ENCODE measurements at places on chromosomes 13 and 19. TPM values are rescaled to one million over a fixed set of nuclear protein-coding genes. Genes with fewer than 3 reads are reported as not detected.
A peak's percentile ranks its signal among the peaks of the same experiment; 100 is the strongest.

The ONECUT3 gene
- total RNA-seq: not detected

The FBXW9 gene
- total RNA-seq: 8.4 TPM

The LACC1 gene
- 9.3 TPM for total RNA-seq

The PROZ gene
- total RNA-seq: not detected

The KLF1 gene
- total RNA-seq: not detected

The F10 gene
- 0.13 TPM for total RNA-seq

The KCNRG gene
- 4.7 TPM for total RNA-seq

DNA sequence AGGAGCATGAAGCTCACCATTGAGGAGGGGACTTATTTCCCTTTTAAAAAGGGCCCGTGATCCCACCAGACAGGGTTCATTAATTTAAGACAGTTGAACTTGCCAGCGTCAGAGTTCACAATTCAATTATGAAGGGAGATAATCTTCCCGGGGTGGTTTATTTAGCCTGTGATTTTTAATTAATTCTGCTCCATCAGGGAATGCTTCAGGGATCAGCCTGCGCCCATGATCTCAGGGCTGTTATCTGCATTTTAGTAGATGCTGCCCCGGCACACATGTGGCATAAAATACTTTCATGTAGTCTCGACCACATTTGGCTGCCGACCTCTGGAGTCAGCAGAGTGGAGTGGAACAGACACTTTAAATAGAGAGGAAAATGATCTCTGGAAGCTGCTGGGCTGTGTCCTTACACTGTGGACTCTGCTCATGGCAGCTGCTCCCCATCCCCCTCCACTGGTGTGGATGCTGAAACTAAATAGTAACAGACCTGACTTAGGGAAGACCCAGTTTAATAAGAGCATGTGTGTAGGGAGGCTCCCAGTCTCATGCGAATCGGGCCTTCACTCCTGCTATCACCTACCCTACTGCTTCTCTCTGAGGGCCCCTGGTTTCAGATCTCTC, 256.9 kb downstream of the TEX29 start:
- no peak for DNase-seq

- DNase-seq: no peak
Measured at GRCh38 chr13:74204602-74205312, 70.6 kb upstream of the KLF12 start.

DNA sequence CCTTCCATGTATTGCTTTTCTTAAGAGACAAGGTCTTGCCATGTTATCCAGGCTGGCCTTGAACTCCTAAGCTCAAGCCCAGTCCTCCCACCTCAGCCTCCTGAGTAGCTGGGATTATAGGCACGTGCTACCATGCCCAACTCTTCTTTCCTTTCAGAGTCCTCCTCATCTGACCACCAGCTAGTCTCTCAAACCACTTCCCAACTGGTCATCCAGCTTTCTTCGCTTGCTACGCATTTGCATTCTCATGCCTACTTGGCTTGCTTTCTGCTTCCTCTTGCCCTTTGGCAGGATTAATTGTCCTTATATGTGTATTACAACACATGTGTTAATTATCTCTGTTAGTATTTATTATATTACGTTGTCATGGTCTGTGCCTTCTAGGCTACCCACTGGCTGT, 6.3 kb downstream of the GPR18 start:
- no peak for DNase-seq

GRCh38 chr13:51557438-51557837, 26.8 kb upstream of the WDFY2 start:
- DNase-seq: no peak

DNA sequence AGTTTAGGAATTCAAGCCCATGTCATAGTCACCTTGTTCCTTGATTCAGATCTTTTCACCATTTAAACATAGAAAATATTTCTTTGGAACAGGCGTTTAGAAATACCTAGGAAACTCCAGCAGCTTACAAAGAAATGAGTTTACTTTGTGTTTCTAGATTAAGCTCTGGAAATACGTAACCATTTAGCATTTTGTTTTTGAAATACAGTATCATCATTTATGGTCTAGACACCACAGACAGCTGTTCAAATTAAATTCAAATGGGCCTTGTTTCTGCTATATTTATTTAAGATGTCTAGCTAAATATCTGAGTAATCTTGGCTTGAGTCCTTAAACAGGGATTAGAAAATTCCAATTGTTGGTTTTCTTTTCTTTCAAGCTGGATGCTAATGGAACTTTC, 228.5 kb downstream of the NDFIP2 start:
- no peak for DNase-seq

- DNase-seq: no peak
Measured at GRCh38 chr13:28564030-28564429, 69.1 kb upstream of the FLT1 start.

DNA sequence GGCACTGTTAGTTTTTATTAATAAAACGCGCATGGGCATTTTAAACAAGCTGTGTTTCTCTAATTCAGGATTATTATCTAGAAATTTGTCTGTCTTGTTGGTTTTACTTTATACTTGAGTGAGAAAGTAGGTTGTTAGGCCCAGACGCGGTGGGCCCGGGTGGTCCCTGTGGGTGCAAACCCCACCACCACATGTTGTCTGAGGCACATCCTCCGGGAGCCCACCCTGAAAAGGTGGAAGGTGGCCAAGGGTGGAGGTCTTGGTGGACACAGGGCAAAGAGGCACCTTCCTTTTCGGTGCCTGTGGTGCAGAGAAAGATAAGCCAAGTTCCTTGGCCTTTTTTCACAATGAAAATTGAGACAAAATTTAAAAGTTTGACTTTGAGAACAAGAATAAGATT, 16.6 kb downstream of the ATP4B start:
- DNase-seq: no peak

- DNase-seq: no peak
Measured at GRCh38 chr19:6333439-6333838, at the start of gene ACER1. Gene ACER1, minus strand, starts transcription at chr19:6333612. Its CDS starts 61 bp downstream, at chr19:6333551.

DNA sequence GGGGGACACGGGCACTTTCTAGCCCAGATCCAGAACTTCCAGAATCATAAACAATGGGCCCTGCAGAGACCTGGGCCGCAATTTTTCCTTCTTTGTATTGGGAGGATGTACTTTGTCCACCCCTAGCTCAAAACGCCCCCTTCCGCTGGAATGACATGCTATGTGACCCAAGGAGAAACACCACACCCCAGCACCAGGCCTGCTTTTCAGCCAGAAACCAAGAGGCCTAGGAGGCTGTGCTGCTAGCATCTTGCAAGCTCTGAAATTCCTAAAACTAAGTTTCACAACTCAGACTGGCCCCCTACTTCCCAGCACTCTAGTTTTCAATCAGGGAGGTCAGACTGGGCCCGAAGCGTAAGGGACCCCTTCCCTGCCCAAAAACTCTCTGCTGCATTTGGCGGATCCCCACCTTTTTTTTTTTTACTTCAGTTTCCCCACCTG, 538 bp downstream of the LSM4 start:
- no peak for DNase-seq

DNA sequence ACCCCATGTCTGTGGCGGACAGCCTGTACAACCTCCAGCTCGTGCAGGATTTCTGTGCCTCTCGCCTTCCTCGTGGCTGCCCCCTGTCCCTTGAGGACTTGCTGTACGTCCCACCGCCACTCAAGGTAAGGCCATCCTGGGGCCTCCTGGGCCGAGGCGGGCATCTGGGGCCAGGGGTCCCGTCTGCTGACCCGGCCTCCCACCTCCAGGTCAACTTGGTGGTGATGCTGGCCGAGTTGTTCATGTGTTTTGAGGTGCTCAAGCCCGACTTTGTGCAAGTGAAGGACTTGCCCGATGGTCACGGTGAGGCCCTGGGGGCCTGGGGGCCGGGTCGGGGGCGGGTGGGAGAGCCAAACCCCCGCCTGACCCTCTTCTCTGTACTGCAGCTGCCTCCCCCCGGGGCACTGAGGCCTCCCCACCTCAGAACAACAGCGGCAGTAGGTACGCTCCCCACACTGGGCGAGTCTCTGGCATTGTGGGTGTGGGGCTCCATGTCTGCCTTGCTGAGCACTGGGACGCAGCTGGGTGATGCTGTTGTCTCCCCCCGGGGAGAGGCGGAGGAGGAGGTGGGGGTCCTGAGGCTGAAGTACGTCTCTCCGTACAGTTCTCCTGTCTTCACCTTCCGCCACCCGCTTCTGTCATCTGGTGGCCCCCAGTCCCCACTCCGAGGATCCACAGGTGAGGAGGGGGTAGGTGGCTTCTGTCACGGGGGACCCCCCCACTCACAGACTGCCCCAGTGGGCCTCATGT, 15.0 kb downstream of the CAMSAP3 start:
- DNase-seq: no peak

- DNase-seq: no peak
Measured at GRCh38 chr13:111505175-111505777, 184.8 kb downstream of the TEX29 start.

GRCh38 chr13:97215325-97215724, 6.8 kb upstream of the MBNL2 start:
- no peak for DNase-seq

GRCh38 chr19:54390942-54391577, 24.2 kb upstream of the TTYH1 start:
- peak; percentile 19 for DNase-seq

DNA sequence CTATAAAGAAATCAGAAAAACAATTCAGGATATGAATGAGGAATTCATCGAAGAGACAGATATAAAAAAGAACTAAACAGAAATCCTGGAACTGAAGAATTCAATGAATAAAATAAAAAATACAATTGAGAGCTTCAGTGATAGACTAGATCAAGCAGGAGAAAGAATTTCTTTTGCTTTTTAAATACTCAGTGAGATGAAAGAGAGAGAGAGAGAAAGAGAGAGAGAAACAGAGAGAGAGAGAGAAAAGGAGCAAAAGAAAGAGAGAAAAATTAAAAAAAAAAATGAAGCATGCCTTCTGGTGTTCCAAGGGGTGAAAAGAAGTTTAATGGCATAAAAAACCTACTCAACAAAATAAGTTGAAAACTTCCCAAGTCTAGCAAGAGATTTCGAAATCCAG, 22.0 kb upstream of the SLC7A9 start:
- DNase-seq: no peak

GRCh38 chr13:53001444-53002225, 27.0 kb upstream of the OLFM4 start:
- no peak for DNase-seq

DNA sequence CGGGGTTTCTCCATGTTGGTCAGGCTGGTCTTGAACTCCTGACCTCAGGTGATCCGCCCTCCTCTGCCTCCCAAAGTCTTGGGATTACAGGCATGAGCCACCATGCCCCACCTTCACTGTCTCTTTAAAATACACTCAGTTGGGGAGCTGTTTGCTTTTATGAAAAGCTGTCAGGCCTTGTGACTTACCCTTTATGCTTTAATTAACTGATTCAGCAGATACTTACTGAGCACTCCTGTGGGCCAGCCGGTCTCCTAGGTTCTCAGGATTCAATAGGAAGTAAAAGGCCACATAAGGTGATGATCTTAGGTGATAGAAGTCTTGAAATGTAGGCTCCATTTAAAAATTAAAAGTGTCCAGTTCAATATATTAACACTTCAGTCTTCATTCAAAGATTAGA, 7.5 kb downstream of the UBAC2 start:
- no peak for DNase-seq

DNA sequence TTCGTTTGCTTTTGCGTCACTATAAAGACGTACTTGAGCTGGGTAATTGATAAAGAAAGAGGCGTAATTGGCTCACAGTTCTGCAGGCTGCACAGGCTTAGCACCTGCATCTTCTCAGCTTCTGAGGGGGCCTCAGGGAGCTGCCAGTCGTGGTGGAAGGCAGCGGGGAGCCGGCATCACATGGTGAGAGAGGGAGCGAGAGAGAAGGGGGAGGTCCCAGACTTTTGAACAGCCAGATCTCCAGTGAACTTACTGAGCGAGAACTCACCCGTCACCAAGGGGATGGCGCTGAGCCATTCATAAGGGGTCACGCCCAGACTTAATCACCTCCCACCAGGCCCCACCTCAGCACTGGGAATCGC, 58.7 kb upstream of the F7 start:
- no peak for DNase-seq

- no peak for DNase-seq
Measured at GRCh38 chr13:110627761-110628476, 12.6 kb downstream of the NAXD start.

DNA sequence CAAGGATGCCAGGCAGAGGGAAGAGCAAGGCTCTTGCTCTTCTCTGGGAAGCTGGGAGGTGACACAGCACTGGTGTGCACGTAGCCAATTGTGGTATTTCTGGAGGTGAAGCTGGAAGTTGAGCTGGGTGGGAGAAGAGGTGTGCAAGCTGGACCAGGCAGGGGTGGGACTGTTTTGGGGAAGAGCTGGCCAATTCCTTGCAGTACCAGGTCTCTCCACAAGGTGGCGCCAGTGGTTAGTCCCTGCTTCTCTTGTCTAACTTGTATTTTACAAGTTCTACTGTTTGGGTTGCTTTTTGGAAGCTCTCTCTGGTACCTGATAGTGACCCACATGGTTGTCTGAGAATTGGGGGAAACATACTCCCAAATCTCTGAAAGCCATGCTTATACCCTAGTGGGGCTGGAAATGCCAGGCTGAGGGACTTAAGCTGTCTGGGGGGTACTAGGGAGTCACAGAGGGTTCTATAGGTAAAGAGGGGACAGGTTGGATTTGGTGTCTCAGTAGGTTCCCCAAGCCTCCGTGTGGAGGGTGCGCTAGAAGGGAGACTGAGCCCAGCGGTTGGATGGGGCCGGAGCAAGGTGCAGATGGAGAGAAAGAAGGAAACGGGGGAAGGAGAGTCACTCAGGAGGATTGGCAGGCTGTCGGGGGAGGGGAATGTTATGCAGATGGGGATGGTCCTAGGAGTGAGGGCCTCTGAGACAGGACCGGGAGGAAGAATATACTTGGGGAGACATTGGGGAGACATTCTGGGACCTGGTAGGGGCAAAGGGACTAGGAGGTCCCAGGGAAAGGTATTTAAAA, 3.0 kb downstream of the HPN start:
- DNase-seq: no peak

GRCh38 chr19:38849860-38850435, at the start of gene HNRNPL:
Gene HNRNPL, minus strand, starts transcription at chr19:38849986. Its CDS starts 20 bp downstream, at chr19:38849966.
- DNase-seq: peak; percentile 100

DNA sequence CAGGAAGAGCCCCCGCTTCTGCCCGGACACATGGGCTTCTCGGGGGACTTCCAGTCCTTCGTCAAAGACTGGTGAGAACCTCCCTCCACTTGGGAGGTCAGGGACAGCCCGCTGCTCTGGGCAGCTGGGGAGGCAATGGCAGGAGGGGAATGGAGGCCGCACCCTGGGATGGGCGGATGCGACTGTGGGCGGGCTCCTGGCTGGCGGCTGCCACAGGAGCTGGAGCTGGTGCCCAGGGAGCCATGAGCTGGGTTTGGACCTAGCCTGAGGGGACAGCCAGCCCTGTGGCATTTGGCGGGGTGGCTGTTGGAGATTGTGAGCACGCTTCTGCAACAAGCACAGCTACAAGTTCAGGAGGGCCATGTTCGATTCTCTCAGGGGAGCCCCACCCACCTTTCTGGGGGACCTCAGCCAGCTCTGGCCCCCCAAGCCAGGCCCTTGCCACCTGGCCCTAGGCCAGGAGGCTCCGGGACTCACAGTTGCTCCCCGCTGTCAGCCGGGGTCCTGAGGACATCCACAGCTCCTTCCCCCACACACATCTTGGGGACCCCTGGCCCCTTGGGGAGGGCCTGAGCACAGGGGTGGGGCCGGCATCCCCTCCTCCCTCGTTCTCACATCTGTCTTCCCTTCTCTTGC, 3.0 kb upstream of the TGFBR3L start:
- DNase-seq: no peak

- no peak for DNase-seq
Measured at GRCh38 chr19:8510589-8511115, 3.3 kb downstream of the ZNF414 start.

GRCh38 chr13:39468306-39468705, 134.7 kb downstream of the LHFPL6 start:
- DNase-seq: no peak
